Spleen (tissue), 13 donors: ENCODE measurements at places on chromosomes 4 and X. TPM values are rescaled to one million over a fixed set of nuclear protein-coding genes. Genes with fewer than 3 reads are reported as not detected.

The VCX3A gene
- total RNA-seq: not detected

DNA sequence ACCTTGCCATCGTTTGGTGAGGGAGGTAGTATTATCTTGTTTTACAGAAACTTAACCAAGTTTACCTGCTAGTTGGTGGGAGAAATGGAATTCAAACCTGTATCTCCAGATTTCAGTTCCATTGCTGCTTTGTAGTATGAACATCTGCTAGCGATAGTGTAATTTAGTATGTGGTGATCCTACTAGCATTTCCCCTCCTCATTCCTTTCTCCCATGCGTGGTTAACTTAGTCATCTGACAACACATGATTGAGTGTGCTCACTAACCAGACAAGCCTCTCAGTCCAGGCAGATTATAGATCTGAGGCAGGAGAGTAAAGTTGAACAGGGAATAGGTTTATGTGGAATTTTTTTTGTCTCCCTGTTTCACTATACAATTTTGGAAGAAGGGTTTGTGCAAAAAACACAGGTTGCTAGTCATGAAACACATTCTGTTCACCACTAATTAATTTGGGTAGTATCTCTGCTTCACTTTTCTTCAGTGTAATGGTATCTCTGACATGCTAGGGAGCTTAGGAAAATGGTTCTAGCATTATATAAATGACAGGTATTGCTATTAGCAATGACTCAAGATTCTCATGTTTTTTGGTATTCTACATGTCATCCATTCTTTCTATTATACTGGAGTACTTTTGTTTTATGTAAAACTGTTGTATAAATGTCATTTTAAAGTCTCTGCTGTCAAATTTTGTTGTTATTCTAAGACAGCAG is 21.7 kb downstream of the RBPJ start:
- H3K36me3 ChIP-seq: no peaks in the 10 kb centered on the region
- peaks cover 40% of the 10 kb centered on the region for H3K4me1 ChIP-seq
- H3K4me3 ChIP-seq: no peak overlapping the region
- no peak overlapping the region for H3K27ac ChIP-seq
- no peaks in the 10 kb centered on the region for H3K27me3 ChIP-seq
- no peak for DNase-seq

The C4orf51 gene
- not detected for total RNA-seq

The MTMR8 gene
- total RNA-seq: 5.6 TPM

DNA sequence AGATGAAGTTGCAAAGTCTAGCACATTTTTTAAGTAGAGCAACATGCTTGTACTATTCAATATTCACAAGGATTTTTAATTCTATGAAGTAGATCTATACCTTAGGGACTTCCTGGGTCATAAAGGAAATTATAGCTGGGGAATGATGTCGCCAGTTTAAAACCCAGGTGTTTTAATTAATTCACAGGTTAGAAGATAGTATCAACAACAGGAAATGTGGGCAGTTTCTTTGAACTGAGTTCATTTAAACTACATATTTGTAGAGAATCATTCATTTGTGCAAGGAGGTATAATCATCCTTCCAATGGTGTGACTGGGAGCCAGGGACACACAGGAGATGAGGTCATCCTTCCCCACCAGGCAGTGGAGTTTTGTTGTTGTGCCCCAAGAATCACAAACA is 181.3 kb upstream of the KLF3 start:
- no peak overlapping the region for H3K27ac ChIP-seq
- no peaks in the 10 kb centered on the region for H3K36me3 ChIP-seq
- no peak for DNase-seq
- H3K4me1 ChIP-seq: no peaks in the 10 kb centered on the region

- no peaks in the 10 kb centered on the region for H3K27me3 ChIP-seq
- H3K27ac ChIP-seq: no peak overlapping the region
- no peaks in the 10 kb centered on the region for H3K4me1 ChIP-seq
- H3K36me3 ChIP-seq: no peaks in the 10 kb centered on the region
Observed at GRCh38 chr4:165402375-165402774, 23.6 kb downstream of the CPE start.

The PNMA6F gene
- total RNA-seq: not detected

DNA sequence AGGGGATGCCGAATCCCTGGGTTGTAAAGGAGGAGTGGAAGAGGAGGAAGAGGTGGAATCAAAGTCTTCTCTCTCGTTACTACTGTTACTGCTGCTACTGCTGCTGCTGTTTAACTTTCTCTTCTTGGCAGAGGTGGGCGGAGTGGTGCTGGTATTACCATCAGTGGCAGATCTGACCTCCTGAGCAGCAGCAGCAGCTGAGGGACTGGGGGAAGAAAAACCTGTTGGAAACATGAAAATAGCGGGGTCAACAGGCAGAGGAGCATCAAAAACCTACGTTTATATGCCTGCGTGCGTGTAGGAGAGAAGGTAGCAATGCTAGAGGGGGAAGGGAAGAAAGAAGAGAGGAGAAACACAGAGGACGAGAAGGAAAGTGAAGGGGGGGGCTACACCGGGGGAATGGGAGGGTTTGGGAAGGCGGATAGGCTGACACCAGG is 339 bp downstream of the CUL4B start:
- DNase-seq: peak; percentile 76
- no peaks in the 10 kb centered on the region for H3K36me3 ChIP-seq
- H3K4me3 ChIP-seq: peak overlapping the region; percentile 60
- peaks cover 54% of the 10 kb centered on the region for H3K4me1 ChIP-seq
- peak overlapping the region; percentile 96 for H3K27ac ChIP-seq

DNA sequence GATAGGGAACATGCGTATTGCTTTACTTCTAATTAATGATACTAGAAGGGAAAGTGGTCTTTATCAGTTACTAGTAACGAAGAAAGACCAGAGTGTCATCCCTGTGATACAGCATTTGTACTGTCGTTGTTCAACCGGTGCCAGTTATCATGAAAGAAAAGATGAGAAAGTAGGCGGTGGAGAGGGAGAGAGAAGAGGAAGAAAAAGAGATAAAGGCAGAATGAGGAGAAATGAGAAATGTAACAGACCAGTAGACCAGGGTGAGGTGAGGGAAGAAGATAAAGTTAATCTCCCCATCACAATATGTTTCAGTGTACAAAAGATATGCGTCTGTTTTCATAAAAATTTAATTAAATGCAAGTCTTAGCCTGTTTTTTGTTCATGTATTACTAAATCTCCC is 135.2 kb upstream of the HPGD start:
- DNase-seq: no peak
- no peaks in the 10 kb centered on the region for H3K4me1 ChIP-seq
- H3K36me3 ChIP-seq: no peaks in the 10 kb centered on the region
- H3K27ac ChIP-seq: no peak overlapping the region
- H3K4me3 ChIP-seq: no peak overlapping the region
- no peaks in the 10 kb centered on the region for H3K27me3 ChIP-seq

DNA sequence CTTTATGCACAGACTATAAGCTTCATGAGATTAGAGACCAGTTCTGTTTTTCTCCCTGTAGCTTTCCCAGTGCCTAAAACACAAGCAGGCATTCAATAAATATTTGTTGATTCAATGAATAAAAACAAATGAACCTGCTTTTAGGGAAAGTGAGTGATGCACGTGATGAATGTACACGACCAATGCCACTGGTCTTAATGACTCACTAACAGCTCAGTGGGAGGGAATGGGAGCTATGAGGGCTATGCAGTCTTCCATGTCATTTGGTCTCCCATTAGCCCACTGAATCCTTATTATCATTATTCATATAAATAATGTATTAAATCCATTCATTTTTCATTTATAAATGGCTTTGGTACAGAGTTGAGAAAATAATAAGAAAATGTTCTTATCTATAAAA is 247.4 kb downstream of the FBXO8 start:
- DNase-seq: no peak
- H3K4me3 ChIP-seq: no peak overlapping the region
- H3K4me1 ChIP-seq: no peaks in the 10 kb centered on the region
